ENCODE measurements at places on chromosomes 6 and 20.

GRCh38 chr6:142218446-142218845, 71.4 kb downstream of the VTA1 start:
- DNase-seq, result no peak

- DNase-seq, result peak; percentile 20
Observed at GRCh38 chr20:5039255-5039657, 37.9 kb upstream of the SLC23A2 start.

DNA sequence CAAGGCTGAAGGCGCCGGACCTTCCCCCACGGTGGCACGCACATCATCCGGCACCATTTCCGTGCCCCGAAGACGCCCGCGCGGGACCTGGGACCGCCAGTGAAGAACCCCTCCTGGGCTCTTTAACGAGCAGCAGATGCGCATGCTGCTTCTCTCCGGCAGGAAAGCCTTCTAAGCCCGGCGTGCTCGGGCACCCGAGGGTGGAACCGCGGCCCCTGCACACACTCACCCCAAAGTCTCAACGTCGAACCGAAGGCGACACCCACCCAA, 240 bp downstream of the FOXQ1 start:
- DNase-seq, result no peak

GRCh38 chr6:118678866-118679265, 27.5 kb upstream of the CEP85L start:
- no peak for DNase-seq

- DNase-seq, result no peak
Observed at GRCh38 chr20:45459606-45460005, 9.9 kb upstream of the WFDC2 start.

GRCh38 chr6:56710967-56711366, 68.3 kb upstream of the DST start:
- DNase-seq, result no peak

DNA sequence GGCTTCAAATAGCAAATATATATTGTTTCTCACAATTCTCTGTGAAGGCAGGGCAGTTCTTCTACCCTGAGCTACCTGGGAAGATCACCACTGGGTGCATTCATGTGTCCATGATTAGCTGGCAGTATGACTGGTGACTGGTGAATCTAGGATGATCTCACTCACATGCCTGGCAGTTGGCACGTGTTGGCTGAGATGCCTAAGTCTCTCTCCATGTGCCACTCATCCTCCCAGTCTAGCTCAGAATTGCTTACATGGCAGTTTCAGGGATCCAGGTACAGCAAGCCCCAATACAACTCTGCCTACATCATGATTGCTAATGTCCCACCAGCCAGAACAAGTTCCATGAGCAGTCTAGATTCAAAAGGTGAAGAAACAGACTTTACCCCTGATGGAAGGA, 346.8 kb upstream of the CNR1 start:
- no peak for DNase-seq

- DNase-seq, result no peak
Observed at GRCh38 chr6:109693111-109693510, 2.0 kb downstream of the FIG4 start.

All from stimulated activated effector memory CD8-positive, alpha-beta T cell treated with anti-CD3 and anti-CD28 coated beads, Interleukin-12 subunit alpha, Interleukin-12 subunit beta, amount 100 ng/mL, for 72 hours (primary cell).